ENCODE measurements at places on chromosomes 5 and 9.

GRCh38 chr5:94396687-94397086, 221.7 kb downstream of the KIAA0825 start:
- no peak for DNase-seq

DNA sequence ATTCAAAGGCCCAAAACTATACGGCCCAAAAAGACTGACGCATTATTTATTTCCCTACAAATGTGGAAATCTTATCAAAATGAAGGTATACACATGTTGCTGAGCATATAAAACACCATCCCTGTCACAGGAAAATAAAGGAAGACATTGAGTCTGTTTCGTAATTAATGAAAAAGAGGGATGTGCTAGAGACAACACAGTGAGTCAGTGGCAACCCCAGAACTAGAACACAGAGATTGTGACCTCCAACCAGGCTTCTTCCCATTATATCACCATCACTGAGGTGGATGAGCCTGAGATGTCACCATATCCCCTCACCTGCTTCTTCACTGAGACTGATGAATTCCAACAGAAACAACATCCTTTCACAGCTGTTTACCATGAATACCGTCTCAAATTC, 3.8 kb downstream of the NDUFA8 start:
- no peak for DNase-seq

DNA sequence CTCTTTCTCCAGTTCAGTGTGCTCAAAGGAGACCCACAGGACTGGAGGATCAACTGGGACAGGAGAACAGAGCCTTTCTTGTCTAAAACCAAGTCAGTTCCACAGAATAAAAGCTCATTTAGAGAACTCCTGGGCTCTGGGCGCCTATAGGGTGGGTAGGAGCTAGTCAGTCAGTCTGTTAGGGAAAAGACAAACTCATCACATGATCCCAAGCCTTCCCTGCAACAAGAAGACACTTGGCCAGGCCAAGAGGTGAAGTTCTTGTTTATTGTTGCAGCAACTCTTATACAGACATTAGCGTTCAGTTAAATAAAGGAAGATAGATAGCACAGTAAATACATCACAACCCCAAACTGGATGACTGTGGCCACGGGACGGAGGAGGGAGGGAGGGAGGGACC, 102.3 kb downstream of the ENTREP1 start:
- no peak for DNase-seq

DNA sequence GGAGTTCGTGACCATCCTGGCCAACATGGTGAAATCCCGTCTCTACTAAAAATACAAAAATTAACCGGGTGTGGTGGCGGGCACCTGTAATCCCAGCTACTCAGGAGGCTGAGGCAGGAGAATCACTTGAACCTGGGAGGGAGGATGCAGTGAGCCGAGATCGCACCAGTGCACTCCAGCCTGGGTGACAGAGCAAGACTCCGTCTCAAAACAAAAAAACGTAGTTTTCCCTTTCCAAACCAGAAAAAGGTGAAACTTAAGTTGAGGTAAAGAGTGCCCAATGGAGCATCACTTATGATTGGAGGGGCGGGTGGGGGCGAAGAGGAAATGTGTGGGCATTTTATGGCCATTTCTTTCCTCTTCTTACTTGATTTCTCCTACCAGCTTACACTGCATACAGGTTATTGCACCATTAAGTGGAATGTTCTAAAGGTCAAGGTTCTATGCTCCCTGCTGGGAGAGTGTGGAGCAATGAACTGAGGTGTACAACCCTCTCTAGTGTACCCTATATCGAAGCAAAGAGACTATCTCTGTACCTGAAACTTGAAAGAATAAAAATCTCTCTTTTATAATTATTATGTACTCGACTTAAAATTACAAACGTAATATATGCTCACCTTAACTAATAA, 136.2 kb downstream of the DEPDC1B start:
- DNase-seq = no peak

- no peak for DNase-seq
Observed at GRCh38 chr9:107827304-107827703, 337.7 kb upstream of the KLF4 start.

DNA sequence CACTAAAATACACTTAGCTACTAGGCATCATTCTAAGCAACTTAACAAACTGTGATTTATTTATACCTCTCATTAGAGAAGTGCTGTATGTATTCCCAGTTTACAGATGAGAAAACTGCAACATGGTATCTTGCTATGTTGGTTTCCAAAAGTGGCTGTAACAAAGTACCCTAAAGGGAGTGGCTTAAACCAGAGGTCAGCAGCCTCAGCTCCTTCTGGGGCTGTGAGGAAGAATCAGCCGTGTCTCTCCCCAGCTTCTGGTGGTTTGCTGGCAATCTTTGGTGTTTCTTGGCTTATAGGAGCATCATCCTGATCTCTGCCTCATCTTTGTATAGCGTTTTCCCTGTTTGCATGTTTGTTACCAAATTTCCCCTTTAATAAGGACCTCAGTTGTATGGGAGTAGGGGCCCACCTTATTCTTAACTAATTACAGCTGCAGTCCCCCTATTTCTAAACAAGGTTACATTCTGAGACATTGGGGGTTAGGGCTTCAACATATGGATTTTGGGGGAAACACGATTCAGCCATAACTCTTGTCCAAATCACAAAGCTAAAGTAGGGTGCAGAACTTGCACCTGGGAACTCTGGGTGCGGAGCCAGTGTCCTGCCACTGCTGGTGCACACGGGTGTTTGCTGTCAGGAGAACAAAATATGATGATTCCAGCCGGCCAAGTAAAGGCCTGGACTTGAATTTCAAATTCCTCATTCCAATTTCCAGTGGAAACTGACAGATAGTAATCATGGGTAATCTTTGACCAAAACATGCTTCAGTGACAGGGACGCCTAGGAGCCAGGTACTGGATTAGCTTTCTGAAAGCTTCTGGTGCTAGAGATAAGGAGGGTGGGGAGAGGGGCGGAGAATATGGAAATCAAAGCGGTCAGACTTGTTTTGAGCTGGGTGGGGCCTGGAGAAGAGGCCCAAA, 43.3 kb downstream of the RAI14 start:
- DNase-seq = no peak

DNA sequence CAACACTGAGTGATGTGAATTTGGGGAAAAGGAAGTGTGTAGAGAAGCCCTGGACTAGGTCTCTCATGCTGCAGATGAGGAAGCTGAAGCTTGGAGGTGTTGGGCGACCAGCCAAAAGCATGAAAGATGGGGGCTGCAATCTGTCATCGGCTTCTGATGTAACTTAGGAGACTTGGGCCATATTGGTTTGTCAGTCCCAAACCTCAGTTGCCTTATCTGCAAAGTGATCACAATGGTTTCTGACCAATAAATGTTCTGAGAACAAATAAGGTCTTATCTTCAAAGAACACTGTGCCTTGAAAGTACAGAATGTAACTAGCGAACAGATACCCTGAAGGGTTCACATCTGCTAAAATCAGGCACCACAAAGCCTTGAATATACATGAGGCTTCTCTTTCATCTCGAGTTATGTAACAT, 198.4 kb upstream of the NR3C1 start:
- DNase-seq = no peak

GRCh38 chr5:134432174-134432573, 20.5 kb upstream of the CDKN2AIPNL start:
- no peak for DNase-seq

DNA sequence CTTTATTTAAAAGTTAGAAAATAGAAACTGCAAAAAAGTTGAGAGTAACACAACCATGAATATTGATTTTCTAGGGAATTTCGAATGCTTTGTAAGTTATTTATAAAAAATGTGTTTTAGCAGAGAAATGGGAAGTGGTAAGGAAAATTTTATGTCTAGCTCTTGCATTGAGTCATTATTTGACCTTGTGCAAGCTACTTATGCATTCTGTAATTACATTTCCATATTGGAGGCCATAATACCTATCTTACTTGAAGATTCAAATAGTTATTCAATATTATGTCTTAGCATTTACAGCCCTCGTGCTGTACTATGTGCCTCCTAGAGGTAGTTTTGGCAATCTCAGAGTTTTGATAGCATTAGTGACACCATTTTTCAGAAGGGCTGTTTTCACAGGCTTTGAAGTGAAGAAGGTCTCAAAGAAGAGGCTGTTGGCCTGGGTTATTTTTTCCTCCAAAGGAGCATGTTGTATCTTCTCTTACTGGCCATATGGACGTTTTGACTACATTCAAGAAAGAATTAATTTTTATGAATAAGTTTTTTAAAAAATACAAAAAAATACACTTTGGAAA, 7.4 kb upstream of the DAP start:
- DNase-seq = no peak

DNA sequence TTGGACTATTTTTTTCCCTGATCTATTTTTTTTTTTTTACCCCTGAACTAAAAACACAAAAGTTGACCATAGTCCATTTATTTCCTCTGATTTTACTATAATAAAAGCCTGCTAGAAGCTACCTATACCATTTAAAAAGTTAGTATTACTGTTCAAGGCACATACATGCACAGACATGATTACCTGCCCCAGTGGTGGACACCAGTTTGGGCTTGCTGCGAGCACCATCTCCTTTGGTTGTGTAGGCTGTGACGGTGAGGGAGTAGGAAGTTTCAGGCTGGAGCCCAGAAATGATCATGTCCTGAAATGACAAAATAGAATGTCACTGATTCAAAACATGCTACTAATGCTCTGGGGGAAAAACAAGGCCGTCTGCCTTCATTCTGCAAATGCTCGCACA, 693.1 kb upstream of the DMAC1 start:
- no peak for DNase-seq

- no peak for DNase-seq
Observed at GRCh38 chr9:15612962-15613361, 60.1 kb downstream of the CCDC171 start.

GRCh38 chr5:161483721-161484120, 62.8 kb downstream of the GABRB2 start:
- DNase-seq = no peak

- no peak for DNase-seq
Observed at GRCh38 chr5:5617024-5617423, 194.5 kb downstream of the ICE1 start.

DNA sequence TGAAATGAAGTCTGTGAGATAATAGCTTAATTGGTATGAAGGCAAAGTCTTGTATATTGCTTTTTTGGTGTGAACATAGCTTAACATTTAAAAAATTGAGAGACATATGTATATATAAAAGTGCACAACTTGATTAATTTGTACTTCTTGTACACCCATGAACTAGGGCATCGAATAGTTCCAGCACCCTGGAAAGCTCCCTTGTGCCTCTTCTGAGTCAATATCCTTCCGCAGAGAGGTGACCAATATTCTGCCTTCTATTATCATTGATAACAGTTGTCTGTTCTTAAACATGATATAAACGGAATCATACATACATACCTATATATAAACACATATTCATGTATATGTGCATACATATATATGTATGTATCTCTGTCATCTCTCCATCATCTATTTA, 185.4 kb downstream of the PHF2 start:
- DNase-seq = no peak

DNA sequence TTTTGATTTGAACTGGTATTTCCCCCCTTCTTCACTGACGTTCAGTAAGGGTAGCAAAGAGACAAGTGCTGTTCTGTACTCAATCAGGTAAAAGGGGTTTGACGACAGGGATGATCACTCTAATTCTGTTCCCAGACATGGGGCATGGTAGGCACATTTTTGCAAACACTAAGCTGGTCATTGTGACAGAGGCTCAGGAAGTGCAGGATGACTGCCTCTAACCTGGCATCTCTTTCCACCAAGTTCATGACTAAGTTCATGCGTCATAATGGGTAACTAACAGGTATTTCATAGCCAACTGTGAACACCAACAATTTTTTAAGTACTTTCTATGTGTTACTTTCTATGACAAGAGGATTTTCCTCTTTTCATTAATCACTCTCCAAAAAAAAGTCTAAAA, 166.5 kb downstream of the MAPKAP1 start:
- no peak for DNase-seq

DNA sequence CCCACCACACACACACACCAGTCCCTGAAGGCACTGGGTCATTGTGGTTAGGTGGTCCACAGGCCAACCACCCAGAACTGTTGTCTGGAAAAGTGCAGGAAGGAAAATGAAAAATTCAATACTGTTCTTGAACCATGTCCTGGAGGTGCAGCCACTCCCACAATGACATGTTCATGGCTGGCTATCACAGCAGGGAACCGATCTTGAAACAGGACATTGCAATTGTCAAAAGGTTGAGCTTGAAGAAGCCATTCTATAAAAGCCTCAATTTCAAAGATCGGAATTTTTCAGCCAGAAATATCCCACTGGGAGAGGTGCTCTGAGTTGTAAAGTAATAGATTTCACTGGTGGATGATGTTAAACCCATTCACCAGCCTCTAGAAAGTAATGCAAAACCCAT, 218.2 kb downstream of the GNA14 start:
- DNase-seq = no peak

- DNase-seq = no peak
Observed at GRCh38 chr9:34072868-34073590, 24.3 kb upstream of the UBAP2 start.

DNA sequence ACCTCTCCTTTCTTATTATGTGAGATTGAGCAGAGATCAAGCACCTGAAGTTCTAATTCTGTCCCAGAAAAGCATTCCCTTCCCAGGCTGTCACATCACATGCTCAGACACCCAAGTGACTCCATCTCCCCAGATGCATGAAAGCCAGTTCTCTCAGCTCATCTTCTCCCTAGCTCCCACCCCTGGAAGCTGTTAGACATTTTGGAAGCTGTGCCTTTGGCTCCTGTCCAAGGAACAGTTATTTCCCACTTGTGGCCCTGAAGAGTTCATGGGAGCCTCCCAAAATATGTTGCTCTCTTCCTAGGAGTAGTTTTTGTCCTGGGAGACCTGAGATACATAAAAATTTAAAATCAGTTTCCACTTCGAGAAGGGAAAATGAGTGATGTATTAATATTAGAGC, 161.4 kb upstream of the GAS1 start:
- DNase-seq = no peak

GRCh38 chr5:979100-979817, 29.3 kb upstream of the NKD2 start:
- DNase-seq = no peak

DNA sequence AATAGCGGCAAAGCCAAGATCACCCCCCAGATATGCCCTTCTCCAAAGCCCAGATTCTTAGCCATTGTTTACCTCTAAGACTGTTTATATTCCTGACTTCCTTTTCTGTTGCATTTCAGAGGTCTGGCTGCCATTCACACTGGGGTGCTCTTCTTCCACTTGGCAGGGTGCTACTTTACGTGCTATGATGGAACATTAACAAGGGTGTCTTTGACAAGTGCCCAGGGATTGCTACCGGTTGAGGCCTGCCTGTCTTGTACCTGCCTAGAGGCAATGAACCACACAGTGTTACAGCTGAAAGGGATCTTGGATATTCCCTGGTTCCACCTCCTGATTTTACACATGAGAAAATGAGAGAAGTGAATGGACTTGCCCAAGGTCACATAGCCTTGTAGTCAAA, 352.1 kb upstream of the KIF2A start:
- no peak for DNase-seq

DNA sequence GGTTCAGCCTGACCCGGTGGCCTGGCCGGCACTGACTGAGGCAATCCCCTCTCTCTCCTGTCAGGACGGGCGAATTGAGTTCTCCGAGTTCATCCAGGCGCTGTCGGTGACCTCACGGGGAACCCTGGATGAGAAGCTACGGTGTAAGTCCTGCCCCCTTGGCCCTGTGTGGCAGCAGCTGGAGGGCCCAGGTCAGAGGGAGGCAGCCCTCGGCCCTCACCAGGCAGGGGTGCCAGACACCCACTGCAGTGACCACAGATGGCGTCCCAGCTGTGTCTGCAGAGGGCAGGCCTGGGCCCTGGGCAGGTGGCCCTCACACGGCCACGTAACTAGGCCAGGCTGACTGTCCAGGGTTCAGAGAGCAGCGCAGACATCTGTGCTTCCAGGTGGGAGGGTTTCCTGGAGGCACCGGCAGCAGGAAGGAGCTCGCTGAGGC, 45.9 kb upstream of the HMCN2 start:
- DNase-seq = no peak

GRCh38 chr5:91164424-91164823, 218.7 kb downstream of the ARRDC3 start:
- no peak for DNase-seq
